ENCODE measurements at places on chromosomes 2 and 18. TPM values are rescaled to one million over a fixed set of nuclear protein-coding genes. Genes with fewer than 3 reads are reported as not detected.

The GREB1L gene
- total RNA-seq, result 1.5 TPM

The IL1F10 gene
- not detected for total RNA-seq

The LONRF2 gene
- total RNA-seq, result not detected

The PLEKHB2 gene
- total RNA-seq, result 68.9 TPM

The STARD6 gene
- 0.51 TPM for total RNA-seq

The SERPINB12 gene
- 0.28 TPM for total RNA-seq

The TDRD15 gene
- not detected for total RNA-seq

The IL18R1 gene
- total RNA-seq, result 1.2 TPM

The SPIRE1 gene
- 21.4 TPM for total RNA-seq

The GTF2A1L gene
- total RNA-seq, result not detected

The SFTPB gene
- total RNA-seq, result 0.46 TPM

The NTSR2 gene
- not detected for total RNA-seq

The PRSS56 gene
- not detected for total RNA-seq

The KIF1A gene
- total RNA-seq, result not detected

The DSG1 gene
- total RNA-seq, result 48.9 TPM

The TMEM200C gene
- not detected for total RNA-seq

The MYOM1 gene
- 0.09 TPM for total RNA-seq

The EGR4 gene
- total RNA-seq, result not detected

The RAD51AP2 gene
- total RNA-seq, result 0.14 TPM
